GM23338 (cell line): ENCODE measurements at places on chromosomes 6 and 20.

- peak; percentile 17 for DNase-seq
Measured at GRCh38 chr6:169087443-169088041, 166.1 kb downstream of the THBS2 start.

- peak; percentile 80 for DNase-seq
Measured at GRCh38 chr20:13819885-13820645, 35.2 kb downstream of the NDUFAF5 start.

DNA sequence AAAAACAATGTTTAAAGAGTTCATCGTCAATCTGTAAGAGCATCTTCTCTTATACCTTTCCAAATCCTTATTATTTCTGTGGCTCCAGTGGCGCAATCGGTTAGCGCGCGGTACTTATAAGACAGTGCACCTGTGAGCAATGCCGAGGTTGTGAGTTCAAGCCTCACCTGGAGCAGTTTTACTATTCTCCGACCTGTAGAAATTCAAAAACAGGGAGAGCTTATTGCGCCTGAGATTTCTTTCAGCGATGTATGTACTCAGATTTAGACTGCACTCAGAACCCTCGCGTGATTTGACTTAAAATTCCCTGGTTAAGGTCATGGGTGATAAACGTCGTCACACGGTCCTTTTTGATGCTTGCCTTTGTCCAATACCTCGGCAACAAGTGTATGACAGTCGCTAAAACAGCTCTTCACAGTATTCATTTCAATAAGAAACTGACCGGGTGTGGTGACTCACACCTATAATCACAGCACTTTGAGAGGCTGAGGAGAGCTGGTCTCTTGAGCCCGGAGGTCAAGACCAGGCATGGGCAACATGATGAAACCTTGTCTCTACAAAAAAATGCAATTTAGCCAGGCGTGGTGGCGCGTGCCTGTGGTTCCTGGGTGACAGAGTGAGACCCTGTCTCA lies 11.9 kb downstream of the GPX5 start:
- DNase-seq = peak; percentile 92

DNA sequence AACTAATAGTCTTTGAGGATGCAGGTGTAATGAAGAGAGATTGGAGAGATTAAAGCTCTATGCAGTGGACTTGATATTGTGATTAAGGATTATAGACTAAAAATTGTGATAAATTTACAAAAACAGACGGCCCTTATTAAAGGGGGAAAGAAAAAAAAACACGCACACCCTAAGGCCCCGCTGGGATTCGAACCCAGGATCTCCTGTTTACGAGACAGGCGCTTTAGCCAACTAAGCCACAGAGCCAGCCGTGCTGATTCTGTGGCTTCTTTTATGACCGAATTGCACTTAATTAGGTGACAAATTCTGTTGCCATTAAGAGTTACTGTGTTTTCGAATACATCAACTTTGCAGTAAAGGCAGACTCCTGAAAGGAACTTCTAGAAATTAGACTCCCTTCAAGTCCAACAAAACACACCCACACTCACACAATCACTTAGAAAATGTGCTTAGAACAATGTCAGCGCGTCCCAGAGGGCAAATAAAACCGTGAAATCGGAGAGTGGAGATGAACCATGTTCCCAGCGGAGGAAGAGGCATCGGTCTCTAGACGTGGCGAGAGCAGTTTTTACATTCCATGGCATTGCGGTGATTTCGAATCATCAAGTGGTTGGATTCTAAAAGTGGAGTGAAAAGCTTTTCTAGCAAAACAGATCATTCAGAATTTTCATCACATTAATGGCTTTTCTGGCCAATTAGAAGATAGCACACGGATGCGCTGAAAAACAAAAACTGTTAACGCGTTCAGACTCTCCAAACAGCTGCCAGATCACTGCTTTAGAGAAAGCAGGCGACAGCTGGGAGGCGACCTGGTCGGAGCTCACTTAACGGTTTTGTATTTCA lies 122.6 kb downstream of the GPX5 start:
- peak; percentile 82 for DNase-seq

- no peak for DNase-seq
Measured at GRCh38 chr6:145276756-145277155, 458.6 kb downstream of the EPM2A start.

- DNase-seq = no peak
Measured at GRCh38 chr6:50815436-50816114, 3.1 kb upstream of the TFAP2B start.

GRCh38 chr6:37222125-37222967 lies 35.2 kb upstream of the TBC1D22B start:
- peak; percentile 99 for DNase-seq

DNA sequence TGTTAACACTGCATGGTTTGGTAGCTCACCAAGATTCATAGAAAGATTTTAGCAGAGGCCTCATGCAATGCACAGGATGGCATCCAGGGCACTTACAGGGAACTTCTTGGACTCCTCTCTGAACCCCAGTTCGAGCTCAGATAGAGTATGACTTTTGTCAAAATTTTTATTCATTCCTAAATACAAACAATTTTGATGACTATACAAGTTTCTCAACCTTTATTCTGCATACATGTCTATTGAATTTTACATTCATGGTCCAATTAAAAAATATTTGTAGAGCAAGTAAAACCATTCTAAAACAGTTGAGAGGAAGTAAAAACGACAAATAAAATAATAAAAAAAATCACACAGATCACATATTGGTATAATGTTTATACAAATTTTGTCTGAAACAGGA lies 219.0 kb upstream of the MAN1A1 start:
- DNase-seq = no peak

DNA sequence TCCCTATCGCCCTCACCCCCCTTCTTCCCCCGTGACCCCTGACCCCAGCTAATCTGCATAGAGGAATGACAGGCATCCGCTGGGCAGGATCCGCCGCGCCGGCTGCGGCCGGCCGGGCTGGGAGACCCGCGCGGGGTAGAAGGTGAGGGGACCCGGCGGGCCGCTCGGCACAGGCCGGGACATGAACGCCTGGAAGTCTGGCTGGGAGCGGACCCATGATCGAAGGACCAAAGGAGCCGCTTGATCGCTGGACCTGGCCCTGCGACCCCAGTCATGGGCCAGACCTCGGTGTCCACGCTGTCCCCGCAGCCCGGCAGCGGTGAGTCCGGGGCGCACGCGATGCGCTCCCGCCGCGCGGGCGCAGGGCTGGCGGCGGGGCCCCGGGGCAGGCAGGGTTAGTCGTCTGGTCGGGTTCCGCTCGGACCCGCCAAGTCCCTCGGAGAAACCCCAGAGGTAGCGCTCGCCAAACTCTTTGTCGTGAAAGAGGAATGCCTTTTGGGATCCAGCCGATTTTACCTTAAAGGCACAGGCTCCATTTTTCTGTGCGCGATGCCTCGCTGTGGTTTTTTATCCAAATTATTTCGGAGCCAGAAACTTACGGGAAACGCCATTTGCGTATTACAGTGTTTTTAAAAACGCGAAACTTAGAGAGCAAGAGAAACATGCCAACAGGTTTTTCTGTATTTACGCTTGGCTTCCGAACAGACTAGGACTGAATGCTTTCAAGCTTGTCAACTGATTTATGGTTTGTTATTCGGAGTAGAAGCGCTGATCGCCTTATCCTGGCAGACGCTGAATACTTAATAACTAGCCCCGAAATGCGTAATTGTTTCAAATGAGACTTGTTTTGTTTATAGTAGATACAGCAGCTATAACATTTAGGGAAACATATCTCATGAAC lies at the start of gene PHACTR2:
TSS of gene PHACTR2 (plus strand) at position 75 of the 901 bp plus-strand sequence. CDS start at position 274, 199 bp downstream.
- peak; percentile 91 for DNase-seq

DNA sequence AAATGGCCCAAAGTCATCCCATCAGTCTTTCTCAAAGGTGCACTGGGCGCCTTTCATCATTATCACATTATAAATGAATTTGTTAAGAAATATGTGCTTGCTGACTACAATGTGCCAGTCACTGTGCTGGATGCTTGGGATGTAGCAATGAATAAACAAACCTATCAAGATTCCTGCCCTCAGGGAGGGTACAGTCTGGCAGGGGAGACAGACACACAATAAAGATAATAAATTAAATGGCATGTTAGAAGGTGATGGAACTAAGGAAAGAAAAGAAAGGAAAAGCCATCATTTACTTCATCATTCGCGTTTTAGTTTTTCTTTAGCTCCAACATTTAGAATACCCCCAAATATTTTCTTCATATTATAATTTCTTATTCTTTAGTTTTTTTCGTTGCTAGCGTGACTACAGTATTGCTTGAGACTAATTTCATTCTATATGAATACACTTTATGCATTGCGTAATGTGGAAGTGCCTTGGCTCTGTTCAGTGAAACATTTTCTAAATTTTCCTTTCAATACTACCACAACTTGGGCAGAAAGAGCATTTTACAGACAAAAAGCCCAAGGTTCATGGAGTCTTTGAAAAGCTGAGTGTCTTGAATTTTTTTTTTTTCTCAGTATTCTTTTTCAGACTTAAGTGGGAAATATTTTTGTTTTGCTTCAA lies 48.7 kb upstream of the CITED2 start:
- DNase-seq = no peak

DNA sequence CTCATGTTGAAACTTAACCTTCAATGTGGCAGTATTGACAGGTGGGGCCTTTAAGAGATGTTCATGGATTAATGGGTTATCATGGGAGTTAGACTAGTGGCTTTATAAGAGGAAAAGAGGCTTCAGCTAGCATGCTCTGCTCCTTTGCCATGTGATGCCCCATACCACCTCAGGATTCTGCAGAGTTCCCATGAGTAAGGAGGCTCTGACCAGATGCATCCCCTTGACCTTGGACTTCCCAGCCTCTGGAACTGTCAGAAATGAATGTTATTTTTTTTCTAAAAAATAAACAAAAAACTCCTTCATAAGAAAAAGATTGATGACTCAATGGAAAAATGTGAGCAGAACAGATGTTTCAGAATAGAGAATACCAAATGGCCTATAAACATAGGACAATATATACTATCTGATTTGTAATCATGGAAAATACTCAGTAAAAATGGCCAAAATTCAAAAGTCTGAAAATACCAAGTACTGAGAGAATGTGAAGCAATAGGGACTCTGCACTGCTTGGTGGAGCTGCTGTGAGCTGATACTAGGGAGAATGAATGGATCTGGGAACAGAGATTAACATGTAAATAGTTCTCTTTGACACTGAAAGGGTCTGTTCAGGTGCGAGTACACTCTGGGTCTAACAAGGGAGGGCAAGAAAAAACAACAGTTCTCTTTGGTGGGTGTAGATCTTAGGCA lies 7.4 kb upstream of the TRIM39 start:
- DNase-seq = peak; percentile 72

DNA sequence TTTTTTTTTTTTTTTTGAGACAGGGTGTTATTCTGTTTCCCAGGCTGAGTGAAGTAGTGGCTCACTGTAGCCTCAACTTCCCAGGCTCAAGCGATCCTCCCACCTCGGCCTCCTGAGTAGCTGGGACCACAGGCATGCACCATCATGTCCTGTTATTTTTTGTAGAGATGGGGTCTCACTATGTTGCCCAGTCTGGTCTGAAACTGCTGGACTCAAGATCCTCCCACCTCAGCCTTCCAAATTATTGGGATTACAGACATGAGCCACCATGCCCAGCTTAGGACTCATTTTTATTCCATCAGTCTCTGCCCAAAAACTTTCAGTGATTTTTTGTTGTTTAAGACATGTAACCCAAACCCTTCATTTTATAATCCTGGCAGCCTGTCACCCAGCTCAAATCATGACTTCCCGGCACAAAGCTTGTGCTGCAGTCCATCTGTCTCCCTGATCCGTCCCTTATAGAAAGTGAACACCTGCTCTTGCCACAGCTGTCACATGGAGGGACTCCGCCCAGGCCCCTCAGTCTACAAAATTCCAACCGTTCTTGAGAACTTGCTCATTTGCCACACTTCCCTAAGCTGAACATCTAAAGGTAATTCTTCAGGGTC lies 183.9 kb upstream of the JARID2 start:
- DNase-seq = no peak

DNA sequence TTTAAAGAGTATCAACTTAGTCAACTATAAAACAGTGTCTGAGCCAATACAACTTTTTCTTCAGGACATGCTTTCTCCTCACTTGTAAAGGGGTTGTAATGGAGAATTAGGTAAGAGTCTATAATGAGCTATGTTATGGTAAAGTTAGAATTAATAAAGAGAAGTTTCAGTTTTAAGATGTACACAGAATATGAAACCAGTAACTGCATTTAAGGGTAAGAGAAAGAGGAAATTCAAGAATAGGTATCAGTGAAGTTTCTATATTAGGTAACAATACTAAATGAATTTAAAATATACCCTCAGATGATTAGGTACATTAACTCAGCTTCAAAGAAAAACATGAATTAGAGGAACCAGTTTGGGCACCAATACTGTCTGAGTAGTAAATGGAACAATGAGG lies 1444.3 kb upstream of the ADGRB3 start:
- no peak for DNase-seq

- DNase-seq = peak; percentile 92
Measured at GRCh38 chr6:75204217-75204958, 1.5 kb downstream of the COL12A1 start.

DNA sequence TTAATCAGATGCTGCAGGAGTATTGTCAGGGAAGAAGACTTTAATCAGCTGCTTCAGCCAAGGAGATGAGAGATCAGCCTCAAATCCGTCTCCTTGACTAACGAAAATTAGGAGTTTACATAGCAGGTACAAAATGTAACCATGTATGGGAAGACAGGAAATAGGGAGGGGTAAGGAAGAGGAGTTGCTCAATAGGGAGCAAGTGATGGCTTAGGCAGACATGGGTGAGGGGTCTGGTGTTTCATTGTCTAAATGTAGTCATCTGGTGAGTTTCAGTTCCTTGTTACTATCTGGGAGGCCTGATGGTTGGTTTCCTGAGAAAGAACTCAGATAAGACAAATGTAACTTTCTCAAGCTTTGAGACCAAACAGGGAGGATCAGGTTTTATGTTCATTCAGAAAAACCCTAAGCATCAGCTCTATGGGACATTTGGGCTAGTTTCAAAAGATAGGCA lies 217.3 kb upstream of the SULF2 start:
- DNase-seq = no peak

- no peak for DNase-seq
Measured at GRCh38 chr20:16824664-16825063, 76.5 kb downstream of the OTOR start.

GRCh38 chr6:158552796-158553138 lies 7.1 kb upstream of the TMEM181 start:
- DNase-seq = no peak

GRCh38 chr20:60224914-60225313 lies 266.7 kb downstream of the CDH26 start:
- peak; percentile 45 for DNase-seq

DNA sequence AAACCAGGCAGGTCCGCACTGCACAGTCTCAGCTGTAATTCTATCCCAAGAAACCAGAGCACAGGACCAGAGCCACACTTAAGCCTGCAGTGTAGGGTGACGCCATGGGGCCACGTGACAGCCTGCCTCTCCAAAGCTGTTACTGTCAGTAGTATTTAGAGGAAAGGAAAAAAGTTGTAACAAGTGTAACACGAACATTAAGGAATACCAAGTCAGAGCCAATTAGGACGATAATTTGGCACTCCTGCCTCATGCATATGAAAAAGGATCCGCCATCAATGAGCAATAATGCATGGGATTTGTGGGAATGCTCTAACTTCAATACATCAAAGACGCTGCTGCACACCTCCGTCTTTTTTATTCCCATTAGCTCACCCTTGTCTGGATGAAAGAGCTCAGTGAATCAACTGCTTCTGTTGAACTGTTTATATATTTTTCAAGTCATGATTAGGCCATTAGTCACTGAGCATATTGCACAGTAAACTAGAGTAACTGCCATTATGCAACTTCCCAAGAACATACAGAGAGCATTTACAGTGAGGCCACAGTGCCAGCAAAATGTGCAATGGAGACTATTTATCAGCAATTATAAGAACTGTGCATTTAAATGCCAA lies 79.9 kb downstream of the ATXN1 start:
- no peak for DNase-seq

- DNase-seq = no peak
Measured at GRCh38 chr6:136092897-136093296, 157.2 kb downstream of the MTFR2 start.

- no peak for DNase-seq
Measured at GRCh38 chr6:1575210-1576041, 34.3 kb upstream of the FOXC1 start.
